ENCODE measurements at places on chromosomes 11 and 22.

DNA sequence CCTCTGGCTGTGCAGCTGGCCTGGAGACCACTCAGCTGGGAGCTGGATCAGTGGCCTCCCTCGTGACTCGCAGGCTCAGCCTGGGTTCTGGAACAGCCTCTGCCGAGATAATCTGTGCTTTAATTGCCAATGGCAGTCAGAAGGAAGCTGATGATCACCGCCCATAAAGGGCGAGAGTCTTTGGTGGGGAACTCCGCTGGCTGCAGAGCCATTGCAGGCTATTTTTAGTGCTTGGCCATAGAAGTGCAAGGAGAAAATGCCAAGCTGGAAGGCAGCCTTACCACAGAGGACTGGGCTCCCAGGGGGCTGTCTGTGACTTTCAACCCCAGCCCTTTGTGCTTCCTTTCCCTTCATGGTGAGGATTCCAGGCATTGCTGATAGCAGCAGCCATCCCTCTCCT, 62.2 kb upstream of the TENM4 start:
- no peak for DNase-seq

DNA sequence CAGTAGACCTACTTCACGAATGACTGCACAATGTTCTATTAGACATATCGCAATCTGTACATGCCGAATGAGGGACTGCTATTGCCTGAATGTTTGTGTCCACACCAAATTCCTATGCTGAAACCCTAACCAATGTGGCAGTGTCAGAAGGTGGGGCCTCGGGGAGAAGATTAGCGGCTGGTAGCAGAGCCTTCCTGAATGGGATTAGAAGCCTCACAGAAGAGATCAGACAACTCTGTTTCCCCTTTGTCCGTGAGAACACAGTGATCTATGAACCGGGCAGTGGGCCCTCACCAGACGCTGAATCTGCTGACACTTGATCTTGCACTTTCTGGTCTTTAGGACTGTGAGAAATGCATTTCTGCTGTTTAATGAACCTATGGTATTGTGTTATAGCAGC, 33.1 kb downstream of the LRFN4 start:
- DNase-seq, result no peak

- no peak for DNase-seq
These were observed 43.6 kb downstream of the TEAD1 start for GRCh38 chr11:12717851-12718291.

DNA sequence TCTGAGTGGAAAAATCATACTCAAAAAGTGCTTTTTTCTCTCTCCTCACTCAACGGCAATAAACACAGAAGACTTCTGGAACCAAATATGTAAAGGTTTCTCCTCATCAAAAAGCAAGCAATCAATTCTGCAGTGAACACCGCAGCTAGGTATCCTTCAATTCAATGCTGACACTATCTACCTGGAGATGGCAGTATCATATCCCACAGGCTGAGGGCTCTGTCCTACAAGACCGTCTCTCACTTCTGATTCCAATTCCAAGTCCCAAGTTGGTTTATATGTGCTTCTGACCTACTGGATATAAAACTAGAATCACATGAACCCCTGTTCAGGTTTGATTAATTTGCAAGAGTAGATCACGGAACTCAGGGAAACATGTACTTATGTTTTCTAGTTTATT, 59.7 kb upstream of the LUZP2 start:
- no peak for DNase-seq

- DNase-seq, result no peak
These were observed 16.6 kb downstream of the CRELD2 start for GRCh38 chr22:49934891-49935557.

GRCh38 chr22:23113847-23114720, 27.7 kb downstream of the RSPH14 start:
- peak; percentile 95 for DNase-seq

GRCh38 chr11:118910309-118911112, 15.2 kb downstream of the BCL9L start:
- DNase-seq, result no peak

DNA sequence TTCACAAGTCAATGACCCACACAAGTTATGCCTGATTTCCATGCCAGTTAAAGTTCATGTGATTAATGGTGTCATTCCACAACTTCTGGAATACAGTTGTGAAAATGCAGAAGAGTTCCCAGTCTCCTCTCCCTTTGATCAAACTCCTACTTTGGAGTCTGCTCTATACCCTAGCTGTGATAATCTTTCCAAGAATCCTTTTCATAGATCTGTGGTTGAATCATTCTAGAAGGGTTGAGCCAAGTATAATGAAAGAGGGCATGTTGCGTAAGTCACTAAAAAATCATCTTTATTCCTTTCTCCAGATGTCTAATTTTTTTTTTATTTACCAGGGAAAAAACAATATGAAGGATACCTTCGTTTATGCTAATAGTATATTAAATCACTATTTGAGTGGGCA, 89.7 kb upstream of the CARD18 start:
- no peak for DNase-seq

GRCh38 chr11:127070808-127071207, 70.2 kb upstream of the KIRREL3 start:
- DNase-seq, result no peak

GRCh38 chr11:299081-299891, at the start of gene IFITM5:
TSS of gene IFITM5 (minus strand) at chr11:299526. CDS start at chr11:299490, 36 bp downstream.
- no peak for DNase-seq

GRCh38 chr11:123163621-123164020, 31.4 kb downstream of the CLMP start:
- DNase-seq, result no peak

GRCh38 chr22:20272174-20272573, 4.1 kb upstream of the RTN4R start:
- no peak for DNase-seq

All from pons (tissue), 1 donor.